IPS-NIHi11 (cell line): ENCODE measurements at places on chromosomes 6 and 20.
A peak's percentile ranks its signal among the peaks of the same experiment; 100 is the strongest.

- no peak for DNase-seq
These were observed 210.8 kb upstream of the EXOC2 start for GRCh38 chr6:903761-904160.

GRCh38 chr20:51531141-51531710 is 11.3 kb downstream of the NFATC2 start:
- DNase-seq: no peak

DNA sequence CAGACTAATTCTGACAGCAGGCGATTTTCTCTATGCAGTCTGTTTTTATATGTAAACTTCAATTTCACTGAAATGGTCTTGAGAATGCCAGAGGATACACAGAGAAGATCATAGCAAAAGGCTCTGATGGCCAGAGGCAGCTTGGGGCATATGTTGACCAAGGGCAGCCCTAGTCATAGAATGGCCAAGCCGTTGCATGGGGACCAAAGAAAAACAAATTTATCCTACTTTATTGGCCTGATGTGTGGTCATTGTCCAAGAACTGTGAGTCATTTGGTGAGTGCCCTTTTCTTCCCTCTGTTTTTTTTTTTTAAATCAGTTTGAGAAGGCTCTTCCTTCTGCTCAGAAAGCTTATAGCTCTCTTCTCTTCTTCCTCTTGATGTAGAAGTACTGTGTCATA is 5.8 kb downstream of the HDGFL1 start:
- DNase-seq: no peak

DNA sequence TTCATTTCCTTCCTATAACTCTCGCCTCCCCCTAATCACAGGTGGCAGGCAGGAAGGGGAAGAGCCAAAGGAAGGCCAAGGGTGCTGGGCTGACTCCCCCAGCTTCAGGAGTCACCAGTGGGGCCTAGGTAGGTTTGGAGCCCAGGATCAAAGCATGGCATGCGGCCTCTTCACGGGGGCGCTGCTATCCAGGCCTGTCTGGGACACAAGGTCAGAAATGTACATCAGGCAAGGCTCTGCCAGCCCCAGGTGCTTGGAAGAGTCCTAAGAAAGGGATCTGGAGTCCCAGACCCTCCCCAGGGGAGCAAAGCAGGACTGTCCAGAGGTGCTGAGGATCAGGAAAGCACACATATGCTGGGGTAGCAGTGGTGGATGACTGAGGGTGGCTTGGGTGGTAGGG is 10.4 kb downstream of the PI16 start:
- DNase-seq: no peak

- peak; percentile 38 for DNase-seq
These were observed 46.4 kb upstream of the CHD6 start for GRCh38 chr20:41664584-41664983.

GRCh38 chr6:37785663-37786270 is 33.8 kb upstream of the ZFAND3 start:
- no peak for DNase-seq

DNA sequence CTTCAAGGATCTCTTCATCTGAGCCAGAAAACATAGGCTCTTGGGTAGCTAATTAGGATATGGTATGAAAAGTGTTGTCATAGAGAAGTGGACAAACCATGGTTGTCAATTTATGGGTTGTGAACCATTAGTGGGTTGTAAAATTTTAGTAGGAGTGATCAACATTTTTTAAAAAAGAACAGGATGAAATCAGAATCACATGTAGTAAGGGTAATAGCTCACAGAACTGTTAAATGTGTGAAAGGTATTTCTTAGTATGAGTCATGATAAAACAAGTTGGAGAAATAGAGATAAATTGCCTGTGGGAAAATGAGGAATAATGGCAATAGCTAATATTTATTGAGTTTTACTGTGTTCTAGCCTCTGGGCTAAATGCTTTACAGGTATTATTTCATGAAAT is 113.4 kb downstream of the MAP3K4 start:
- no peak for DNase-seq

DNA sequence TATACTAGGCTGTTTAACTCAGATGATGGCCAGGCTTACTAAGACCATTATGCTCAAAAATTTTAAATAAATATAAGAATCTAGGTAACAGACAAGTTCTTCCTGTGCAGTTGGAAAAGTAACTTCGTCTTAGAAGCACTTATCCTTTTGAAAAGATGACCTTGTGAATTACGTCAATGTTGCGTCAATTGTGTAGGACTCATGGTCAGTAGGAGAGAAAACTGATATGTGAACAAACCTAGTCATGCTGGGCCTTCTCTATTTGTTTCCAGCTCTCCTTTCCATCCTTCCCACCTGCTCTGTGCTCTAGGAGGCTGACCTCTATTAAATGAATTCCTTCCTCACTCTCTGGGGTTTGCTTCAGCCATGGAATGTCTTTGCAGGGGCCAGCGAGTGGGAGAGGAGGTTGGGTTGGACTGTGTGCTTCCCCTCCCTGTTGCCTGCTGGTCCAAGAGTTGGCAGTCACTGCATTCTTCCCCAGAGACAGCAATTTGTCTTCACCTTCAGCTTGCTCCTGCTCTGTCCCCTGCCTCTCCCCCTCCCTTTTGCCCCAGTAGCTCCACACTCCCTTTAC is 128.0 kb upstream of the TNFAIP3 start:
- no peak for DNase-seq

DNA sequence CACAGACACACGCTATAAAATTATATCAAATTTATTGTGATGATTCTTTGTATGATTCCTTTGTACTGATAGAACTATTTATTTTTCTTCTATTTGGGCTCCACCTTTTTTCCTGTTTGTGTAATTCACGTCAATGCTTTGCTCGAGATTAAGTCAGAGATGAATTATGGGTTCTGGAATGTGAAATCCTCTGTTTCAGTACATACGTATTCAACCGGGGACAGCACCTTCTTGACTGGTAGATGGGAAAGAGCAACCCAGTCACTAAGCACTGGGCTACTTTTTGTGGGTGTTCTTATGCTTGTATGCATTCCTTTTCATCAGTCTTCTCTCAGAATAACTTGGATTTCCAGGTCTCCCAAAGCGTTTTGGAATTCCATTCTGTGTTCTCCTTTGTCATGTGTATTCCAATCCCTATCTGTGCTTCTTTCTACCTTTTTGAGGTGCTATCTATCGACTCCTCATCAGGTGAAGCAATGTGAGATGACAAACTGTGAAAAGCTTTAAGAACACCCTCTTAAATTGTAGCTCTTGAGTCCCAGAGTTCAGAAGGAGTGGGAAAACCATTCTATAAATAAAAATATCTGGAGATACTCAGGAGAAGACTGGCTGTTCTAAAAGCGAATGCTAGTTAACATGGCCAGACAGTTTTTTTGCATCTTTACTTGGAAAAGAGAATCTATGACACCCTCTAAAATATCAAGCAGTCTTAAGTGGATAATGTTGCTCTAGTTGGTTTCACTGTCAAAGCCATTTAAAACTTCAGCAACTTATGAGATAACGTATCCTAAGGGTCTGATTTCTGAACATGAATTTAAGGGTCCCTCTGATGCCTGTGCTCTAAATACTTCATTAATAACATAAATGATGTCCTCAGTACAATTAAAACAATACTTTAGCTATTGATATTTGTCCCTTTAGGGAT is 197.7 kb upstream of the PREP start:
- DNase-seq: no peak

DNA sequence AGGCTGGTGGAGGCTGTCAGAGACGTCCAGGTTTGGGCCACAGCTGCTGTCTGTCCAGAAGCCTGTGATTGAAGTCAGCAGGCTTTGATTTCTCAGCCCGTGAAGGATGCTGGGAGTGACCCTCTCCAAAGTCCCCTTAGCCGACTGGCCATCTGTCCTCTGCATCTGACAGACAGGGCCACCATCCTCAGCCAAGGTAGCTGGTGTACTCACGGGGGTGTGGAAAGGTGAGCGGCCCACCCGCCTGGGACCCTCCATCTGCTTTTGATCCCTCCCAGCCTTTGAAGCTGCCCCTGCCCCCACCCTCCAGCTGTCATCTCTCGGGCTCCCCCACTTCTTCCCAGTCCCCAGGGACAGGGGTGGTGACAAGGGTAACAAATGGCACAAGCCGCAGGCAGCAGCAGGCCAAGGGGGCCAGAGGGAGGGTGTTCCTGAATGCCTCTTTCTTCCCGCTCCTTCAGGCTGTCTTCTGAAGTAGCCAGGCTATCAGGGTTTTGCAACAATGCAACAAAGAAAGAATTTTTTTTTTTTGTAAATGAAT is 84.4 kb downstream of the EYA2 start:
- DNase-seq: no peak

GRCh38 chr6:41643899-41644269 is 5.6 kb downstream of the MDFI start:
- DNase-seq: no peak

DNA sequence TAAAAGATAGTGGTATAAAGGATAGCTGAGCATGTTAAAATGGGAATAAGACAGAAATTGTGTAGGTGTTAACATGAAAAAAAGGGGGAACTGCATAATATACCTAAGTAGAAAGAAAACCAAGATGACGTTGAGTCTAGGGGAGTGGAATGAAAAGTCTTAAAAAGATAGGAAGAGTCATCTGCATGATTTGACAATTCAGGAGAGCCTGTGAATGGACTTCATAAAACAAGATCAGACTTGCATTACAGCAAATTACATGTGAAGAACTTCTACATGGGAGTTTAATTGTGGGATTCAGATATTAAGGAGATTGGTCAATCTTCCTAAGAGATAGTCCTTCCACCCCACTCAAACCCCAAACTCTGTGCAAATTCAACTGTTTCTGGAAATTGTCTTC is 85.5 kb downstream of the WASF1 start:
- DNase-seq: no peak

DNA sequence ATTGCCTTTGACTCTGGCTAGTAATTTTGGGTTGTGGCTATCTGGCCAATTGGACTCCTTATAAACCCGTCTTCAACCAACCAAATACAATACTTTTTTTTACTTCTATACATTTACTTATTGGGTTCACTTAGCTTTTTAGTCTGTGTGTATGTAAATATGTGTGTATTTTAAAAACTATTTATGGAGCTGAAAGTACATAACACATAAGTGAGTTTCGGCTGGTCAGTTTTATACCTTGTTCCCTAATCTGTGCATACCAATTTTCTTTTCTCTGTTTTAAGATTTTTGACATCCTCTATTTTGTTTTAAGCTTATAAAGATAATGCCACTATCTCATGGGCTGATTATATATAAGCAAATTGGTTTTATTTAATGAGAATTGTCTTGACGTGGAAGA is 129.5 kb downstream of the LRRC1 start:
- no peak for DNase-seq

DNA sequence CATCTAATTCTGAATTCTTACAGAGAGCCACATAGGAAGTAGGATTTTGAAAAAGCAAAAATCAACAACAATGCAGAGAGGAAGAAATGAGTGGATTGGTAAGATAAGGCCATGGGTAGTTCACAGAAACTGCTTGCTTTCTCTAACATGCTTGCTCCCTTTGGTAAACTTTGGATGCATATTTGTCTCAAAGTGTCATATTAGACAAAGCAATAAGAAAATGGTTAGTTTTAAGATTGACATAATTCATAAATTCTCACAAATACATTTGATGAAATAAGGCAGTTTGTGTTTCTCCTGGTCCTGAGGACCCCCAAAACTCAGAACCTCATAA is 31.7 kb downstream of the UTRN start:
- DNase-seq: no peak

- DNase-seq: no peak
These were observed 53.6 kb upstream of the FYN start for GRCh38 chr6:111926731-111927302.

- no peak for DNase-seq
These were observed 101.7 kb upstream of the PMEPA1 start for GRCh38 chr20:57811374-57812020.

- no peak for DNase-seq
These were observed 10.2 kb upstream of the RNF114 start for GRCh38 chr20:49925901-49926454.

GRCh38 chr6:31870385-31870921 is 7.8 kb upstream of the NEU1 start:
- DNase-seq: peak; percentile 50

- DNase-seq: no peak
These were observed 70.6 kb downstream of the VEGFA start for GRCh38 chr6:43840490-43841218.
